KG1 (cell line): ENCODE measurements at places on chromosomes 12 and 14.

GRCh38 chr14:65346895-65347294 is 65.6 kb upstream of the FUT8 start:
- no peak for DNase-seq

DNA sequence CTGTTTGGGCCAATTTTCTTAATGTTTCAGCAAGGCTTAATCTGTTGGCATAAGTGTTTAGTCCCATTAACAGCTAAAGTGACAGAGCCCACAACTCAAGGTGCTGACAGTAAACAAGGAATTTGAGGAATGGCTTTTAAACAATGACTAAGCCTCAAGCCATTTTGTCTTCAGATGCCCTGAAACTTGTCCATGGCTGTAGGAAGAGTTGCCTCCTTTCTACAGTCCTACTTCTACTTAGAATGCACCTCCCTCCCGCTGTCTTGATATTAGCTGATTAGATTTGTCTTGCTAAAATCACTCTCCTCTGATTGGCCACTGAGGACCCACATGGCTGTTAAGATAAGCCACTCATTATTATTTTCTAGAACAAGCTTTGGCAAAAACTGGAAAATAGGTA is 188.4 kb upstream of the OTX2 start:
- DNase-seq, result no peak

DNA sequence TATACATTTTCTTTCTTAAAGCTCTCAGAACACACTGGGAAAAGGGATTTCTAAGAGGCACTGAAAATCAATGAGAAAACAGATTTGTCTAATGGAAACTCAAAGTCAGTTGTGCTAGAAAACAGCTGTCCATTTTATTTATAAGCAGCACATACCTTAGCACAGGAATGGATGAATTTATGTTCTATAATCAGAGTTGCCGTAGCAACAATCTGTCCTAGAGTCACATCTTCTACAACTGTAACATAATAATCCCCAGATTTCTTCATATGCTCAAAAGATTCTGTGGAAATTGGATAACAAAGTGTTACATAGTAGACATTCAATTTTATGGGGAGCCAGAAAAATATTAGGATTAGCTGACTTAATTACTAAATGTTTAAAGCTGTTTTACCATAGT is 9.8 kb downstream of the GNPNAT1 start:
- no peak for DNase-seq

DNA sequence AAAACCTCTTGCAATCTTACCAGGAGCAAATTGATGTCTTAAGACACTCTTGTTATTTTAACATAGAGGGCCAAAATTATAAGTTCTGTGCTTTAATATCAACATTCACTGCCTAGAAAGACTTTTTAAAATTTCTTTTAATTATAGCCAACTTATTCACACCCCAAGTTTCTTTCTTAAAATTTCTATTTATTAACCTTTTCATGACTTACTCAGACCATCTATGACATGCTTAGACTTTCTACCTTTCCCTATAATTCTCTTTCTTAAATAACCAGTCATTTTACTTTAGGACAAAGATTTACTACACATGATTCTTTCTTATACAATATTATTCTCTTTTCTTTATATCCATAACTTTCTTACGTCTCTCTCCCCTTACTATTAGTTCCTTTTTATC is 220.4 kb downstream of the NUBPL start:
- no peak for DNase-seq

DNA sequence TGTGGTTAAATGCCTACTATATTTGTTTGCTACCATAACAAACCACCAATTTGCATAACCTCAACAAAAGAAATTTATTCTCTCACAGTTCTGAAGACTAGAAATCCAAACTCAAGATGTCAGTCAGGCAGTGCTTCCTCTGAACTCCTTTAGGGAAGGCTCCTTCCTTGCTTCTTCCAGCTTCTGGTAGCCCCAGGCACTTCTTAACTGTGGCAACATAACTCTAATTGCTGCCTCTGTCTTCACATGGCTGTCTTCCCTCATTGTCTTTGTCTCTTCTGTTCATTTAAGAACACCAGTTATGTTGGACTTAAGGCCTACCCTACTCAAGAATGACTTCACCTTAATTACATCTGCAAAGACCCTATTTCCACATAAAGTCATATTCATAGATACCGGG is 206.9 kb downstream of the SYT1 start:
- no peak for DNase-seq

GRCh38 chr14:25009891-25010290 is 40.1 kb downstream of the STXBP6 start:
- DNase-seq, result no peak
